ENCODE measurements at places on chromosomes 5 and 9.

- no peak for DNase-seq
Measured at GRCh38 chr5:179802950-179803562, 3.6 kb downstream of the MGAT4B start.

DNA sequence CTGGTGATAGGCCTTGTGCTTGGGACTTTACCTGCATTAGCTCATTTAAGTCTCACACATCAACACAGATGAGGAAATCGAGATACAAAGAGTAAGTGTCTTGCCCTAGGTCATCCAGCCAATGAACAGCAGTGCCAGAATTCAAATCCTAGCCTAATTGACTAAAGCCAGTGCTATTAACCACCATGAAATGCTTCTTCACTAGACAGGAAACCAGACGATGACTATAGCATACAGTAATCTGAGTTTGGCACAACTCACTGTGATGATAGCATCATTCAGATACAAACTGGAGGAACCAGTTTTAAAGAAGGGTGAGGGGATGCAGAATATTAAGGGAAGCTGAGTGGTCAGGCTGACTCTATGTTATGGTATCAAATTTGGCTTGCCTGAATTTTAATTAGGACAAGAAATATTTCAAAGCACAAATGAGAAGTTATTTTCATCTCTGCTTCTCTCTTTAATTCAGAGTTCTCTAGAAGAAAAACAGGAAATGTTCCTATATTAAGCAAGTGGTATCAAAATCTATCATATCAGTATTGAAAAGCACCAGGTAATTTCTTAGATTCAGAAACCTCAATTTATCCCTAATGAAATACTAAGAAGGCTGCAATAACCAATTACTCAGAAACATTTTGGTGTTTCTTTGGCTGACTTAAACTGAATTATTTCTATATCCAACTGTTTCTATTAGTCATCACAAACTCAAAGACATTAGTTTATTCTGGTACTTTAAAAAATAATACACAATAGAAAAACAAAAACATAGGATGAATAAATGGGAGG lies 147.0 kb upstream of the RASA1 start:
- no peak for DNase-seq

GRCh38 chr5:78953092-78953800 lies 31.9 kb downstream of the ARSB start:
- no peak for DNase-seq

DNA sequence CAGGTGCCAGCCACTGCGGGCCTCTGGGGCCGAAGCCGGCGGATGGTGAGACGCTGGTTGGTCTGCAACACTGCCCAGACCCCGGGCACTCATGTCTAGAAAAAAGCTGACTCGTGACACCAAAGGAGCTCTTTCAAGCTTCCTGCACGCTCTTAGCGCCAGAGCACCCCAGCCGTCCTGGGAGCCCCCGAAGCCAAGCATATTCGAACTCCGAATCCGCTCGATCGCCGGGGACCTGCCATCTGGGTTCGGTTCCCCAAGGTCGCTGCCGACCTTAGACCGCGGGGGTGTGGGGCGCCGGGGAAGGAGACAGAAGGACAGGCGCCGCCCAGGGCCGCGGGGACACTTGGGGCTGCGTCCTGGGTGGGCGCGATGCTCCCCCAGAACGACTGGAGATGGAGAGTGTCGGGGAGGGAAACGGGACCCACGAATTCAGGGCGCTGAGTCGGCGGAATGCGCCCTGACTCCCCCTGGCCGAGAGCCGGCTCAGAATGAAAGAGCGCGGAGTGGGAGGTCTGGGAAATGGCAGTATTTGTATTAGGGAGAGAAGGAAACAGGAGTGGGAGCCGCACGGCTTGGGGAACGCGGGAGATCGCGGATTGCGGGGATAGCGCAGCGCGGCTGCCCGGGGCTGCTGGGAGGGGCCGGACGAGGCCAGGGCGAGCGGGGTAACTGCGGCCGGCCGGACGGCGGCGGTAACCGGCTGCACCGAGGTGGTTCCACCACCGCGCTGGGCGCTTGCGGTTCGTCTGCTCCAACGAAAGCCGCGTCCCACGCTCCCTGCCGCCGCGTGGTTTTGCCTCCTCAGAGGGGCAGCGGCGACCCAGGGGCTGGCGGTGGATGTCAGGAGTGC lies 20.1 kb upstream of the MARCHF6 start:
- DNase-seq = peak; percentile 29

DNA sequence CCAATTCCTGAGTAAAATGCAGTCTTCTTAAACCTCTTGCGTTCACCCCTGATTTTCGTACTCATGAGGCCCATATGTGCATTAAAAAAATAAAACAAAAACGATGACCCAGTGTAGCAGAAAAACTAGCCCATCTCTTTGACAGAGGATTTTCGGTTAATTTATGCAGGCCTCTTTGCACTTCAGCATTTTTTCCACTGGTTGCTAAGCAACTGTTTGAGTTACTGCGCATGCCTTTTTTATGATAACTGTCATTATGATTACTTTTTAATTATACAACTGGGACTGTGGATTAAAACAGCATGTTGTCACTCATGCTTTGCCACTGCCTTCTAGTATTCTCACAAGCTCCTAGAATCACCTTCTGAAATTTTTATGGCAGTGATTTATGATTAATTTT lies 165.0 kb downstream of the SMARCA2 start:
- DNase-seq = no peak

DNA sequence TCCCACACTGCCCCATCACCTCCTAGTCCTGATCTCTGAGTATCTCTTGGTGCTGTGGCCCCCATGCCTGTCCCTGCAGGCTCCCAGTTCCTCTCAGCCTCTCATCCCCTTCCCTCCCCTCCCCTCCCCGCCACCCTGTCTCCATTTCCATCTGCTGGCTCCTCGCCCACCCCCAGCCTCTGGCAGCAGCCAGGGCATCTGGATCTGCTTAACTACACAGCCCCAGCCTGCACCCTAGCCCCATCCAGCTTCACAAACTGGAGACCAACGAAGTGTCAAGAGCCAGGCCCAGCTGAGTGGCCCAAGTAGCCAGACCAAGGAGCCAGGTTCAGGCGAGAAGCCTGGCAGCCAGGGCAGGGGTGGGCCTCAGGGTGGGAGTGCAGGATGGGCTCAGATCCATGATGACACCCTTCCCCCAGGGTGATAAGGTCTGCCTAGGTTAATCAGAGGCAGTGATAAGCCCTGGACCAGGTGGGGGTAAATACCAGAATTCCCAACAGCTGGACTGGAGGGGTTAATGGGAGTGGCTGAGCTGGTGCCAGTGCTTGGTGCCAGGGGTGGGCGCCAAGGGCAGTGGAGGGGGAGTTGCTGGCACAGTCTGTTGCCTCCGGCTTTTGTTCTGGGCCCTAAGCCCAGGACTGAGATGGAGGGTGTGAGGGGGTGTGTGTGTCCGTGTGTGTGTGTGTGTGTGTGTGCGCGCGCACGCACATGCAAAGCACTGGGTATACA lies 2.5 kb downstream of the IL11RA start:
- DNase-seq = no peak

GRCh38 chr9:109488791-109489492 lies 9.2 kb downstream of the PTPN3 start:
- DNase-seq = no peak

DNA sequence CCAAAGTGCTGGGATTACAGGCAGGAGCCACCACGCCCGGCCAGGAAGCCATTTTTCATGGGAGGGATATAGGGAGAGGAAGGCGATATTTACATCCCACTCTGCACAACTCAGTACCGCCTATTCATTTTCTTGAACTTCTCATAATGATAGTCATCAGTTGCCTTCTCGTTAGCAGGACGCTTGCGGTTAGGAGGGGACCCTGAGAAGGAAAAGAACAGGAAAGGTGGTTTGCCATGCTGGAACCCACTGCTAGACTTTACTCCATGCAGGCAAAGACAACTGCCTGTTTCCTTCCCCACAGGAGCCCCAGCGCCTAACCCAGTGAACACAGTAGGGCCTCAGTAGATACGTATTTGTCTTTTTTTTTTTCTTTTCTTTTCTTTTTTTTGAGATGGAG lies 4.1 kb upstream of the TOR1A start:
- DNase-seq = no peak

DNA sequence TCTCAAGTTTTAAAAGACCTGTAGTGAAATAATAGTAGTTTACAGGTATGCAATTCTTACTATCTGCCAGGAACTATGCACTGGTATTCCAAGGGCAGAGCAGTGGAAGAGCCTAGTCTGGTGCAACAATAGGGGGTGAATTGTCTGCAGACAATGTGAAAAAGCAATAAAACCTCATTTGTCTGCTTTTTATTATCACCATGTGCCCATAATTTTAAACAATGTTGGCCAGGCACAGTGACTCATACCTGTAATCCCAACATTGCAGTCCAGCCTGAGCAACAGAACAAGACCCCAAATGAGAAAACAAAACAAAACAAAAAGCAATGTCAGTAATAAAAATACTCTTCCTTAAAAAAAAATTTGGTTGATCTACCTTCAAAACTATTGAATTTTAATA lies 12.2 kb upstream of the SLC44A1 start:
- no peak for DNase-seq

GRCh38 chr5:91366551-91366950 lies 16.6 kb downstream of the ARRDC3 start:
- no peak for DNase-seq

DNA sequence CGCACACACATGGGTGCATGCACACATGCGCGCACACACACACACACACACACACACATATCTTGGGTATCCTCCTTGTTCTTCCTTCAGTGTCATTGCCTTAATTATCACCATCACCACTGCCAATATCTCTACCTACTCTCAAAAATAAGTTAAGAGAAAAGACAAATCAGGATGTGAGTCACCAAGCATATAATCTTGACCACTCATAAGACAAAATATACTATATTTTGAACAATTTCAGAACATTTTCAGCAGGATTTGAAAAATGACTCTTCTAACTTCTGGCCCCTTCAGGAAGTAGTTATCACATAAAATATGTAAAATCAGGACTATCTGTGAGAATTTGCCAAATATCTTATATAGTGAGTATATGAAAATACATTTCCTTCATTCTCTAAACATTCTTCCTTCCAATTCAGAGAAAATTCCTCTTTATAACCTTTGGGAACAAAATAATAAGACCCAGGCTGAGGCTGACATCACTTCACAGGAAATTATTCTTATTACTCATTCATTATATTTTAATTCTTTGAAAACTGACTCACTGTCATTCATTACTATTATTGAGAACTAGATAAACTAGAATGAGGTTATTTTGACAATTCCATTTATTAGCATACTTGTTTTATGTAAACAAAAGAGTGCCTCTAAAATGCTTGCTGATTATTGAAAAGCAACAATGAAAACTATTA lies 772.0 kb upstream of the ACO1 start:
- DNase-seq = no peak

DNA sequence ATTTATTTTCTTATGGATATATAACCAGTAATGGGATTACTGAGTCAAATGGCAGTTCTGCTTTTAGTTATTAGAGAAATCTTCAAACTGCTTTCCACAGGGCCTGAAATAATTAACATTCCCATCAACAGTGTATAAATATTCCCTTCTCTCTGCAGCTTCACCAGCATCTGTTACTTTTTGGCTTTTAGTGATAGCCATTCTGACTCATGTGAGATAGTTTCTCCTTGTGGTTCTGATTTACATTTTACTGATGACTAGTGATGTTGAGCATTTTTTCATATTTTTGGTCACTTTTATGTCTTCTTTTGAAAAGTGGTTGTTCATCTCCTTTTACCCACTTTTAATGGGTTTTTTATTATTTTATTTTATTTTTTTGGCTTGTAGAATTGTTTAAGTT lies 1290.3 kb upstream of the CDH9 start:
- DNase-seq = no peak

DNA sequence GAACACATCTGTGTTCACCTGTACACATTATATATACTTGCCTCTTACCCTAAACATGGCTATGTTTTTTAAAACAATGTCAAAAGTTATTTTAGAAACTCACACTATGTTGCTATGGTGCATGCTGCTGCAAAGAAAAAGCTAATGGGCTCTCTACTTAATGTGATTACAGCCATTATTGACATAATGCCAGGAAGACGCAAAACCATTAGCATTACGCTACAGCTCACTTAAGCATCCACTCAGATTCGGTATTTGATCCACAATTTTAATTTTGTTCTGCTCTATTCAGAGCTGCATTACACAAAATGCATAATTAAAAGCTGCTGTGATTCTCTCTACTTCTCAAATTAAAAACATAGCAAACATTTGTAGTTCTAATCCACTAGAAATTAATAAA lies 395.2 kb downstream of the BNC2 start:
- no peak for DNase-seq

DNA sequence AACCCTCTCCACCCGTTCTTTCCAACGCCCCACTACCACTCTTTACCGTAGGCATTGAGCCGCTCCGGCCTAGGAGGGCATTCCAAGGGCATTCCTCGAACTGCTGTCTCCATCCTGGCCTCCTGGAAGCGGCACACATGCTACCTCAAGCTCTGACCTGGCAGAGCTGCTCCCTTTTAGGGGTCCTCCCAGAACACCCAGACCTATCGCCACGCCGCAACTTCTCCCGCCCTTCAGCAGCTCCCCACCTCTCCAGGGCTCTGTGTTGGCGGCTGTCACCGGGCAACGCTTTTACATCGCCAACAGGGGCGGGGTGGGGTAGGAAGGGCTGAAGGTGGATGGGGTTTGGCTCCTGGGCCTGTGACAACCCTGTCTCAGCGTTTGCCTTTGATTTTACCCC lies 4.6 kb upstream of the MYORG start:
- no peak for DNase-seq

DNA sequence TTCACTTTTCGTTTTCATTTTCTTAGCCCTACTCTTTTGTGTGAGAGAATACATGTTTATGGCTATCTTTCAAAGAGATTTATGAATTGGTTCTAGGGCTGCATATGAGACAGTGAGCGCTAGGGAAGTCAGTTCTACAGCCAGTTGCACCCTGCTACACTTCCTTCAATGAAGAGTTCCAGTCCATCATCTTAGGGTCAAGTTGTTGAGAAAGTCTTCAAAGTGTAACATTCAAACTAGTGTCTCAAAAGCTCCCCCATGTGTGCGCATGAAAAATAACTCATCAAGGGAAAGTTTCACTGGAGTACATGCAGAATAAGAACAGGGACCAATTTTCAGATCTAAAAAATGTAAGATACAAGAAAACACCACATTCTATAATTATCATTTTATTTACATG lies 317.2 kb downstream of the DEPDC1B start:
- DNase-seq = no peak

DNA sequence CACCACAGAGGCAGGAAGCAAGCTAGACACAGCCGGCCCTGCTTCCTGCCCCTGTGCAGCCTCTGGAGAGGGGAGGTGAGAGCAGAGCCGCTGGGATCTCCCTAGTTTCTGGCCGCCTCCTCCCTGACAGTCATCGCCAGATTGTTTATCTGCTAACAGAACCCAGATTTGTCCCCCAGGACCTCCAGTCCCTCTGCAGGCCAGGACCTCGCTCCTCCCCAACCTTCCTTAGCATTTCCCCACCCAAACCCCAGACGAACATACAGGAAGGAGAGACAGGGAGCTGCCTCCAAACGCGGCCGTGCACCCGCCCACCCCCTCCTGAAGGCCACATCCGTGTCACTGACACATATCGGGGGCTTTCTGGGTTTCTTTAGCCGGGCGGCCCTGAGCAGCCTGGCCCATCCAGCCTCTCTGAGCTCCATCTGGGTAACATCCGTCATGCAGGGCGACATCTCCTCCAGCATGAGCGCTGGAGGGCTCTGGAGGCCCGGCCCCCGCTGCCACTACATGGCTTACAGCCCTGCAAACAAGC lies 47.5 kb downstream of the DBH start:
- no peak for DNase-seq

- peak; percentile 12 for DNase-seq
Measured at GRCh38 chr5:131589510-131590348, 45.3 kb downstream of the RAPGEF6 start.
